ENCODE measurements at places on chromosomes 16 and 17.

- no peak for DNase-seq
Observed at GRCh38 chr17:27222515-27222914, 71.4 kb upstream of the WSB1 start.

GRCh38 chr16:69057400-69058378, 47.8 kb upstream of the HAS3 start:
- no peak for DNase-seq

DNA sequence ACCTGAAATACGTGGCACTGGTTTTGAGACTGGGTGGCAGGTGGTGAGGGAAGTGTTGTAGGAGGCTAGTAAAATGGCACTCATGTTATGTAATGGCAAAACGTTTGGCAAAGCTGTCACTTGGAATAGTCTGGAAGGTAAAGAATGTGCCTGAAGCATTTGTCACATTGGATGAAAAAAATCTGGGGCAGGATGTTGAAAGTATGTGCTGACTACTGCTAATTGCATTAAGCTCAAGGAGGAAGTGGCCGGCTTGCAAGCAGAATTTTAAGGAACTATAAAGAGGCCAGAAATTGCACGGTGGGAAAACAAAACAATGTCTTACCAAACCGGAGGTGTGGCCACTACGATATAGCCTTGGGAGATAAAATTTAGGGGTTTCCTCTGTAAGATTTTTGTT, 26.6 kb upstream of the NLRP1 start:
- no peak for DNase-seq

DNA sequence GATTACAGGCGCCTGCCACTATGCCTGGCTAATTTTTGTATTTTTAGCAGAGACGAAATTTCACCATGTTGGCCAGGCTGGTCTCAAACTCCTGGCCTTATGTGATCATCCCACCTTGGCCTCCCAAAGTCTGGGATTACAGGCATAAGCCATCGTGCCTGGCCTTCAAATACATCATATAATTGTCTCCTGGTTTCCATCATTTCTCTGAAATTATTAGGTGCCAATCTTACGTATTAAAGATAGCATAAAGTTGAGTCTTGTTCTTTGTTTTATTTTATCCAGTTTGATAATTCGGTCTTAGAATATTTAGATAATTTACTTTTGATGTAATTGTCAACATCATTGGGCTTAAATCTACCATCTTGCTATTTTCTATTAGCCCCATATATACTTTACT, 32.8 kb upstream of the TMEM92 start:
- DNase-seq: no peak

DNA sequence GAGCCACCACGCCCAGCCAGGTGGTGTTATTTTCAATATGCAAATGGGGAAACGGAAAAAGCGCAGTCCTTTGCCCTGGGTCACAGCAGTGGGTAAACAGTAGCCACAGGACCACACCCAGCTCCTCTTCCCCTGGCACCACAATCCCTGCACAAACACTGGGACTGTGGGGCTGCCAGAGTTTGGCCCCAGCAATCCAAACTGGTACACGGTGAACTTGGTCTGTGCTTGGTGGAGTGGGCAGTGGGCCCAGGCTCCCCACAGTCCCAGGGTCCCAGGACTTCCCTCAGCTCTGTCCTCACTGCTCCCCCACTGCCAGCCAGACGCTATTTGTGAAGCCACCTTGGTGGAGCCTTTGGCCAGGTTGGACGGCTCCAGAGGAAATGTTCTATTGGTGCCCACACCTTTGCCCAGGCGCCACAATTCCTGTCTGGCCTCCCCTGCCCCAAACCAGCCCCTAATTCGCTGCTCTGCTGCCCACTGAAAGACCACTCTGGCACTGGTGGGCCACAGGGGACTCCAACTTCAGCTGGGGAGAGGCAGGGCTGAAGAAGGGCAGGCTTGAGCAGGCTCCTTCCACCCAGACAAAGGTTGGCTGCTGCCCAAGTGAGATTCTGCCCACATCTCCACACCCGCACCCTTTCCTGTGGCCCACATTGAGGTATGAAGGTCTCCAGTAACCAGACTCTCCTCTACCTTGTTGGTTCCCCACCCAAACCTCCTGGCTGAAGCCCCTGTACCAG, 2.1 kb downstream of the CHAD start:
- DNase-seq: no peak

DNA sequence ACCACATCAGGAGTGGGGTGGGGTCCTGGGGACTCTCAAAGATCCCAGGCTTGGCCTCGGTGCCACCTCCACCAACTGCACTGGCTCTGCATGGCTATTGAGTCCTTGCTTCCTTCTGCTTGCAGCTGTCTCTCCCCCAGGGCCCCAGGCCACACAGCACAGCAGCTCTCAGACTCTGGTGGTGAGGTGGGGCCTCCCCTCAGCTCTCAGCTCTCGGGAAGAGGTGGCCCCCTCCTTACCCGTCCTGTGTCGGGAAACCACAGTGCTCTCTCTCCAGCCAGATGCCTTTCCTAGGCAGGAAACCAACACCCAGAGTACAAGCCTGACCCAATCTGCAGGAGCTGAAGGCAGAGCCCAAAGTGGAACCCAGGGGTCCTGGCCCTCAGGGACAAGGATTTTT, 18.5 kb downstream of the SRCIN1 start:
- no peak for DNase-seq

GRCh38 chr16:53212893-53213223, 158.1 kb downstream of the CHD9 start:
- no peak for DNase-seq

DNA sequence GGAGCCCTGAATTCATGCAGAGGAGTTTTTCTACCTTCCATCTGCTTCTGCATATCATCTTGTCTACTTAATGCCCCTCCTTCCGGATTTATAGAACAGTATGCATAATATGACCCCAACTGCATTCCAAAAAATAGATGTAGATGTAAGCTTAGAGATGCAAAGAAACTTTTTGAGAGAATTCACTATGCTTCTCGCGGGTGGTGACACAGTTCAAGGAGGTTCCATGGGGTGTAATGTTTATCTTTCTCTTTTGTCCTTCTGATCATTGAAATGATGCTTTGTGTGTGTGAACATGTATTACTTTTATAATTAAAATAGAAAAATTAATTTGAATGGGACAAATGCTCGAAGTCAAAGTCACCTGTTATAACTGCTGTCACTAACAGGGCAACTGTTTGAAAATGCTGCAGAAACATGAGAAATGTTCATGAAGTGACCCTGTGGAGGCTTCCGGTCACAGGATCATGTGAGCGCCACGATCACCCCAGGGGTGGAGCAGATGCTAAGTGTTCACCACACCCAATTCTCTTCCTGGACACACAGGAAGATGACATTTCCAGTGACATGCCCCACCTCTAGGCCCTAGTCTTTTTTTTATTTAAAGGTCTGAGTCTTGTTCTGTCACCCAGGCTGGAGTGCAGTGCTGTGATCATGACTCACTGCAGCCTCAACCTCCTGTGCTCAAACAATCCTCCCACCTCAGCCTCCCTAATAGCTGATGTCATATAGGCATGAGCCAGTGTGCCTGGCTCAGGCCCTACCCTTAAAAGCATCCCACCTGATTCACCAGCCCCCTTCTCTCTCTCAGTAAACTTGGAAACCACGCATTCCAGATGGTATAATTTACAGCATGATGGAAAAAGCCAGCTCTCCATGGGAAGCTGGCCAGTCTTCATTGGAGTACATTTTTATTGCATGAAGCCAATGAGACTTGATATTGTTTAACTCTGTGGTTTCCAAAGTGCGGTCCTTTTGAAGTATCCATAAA, 21.0 kb upstream of the AGRP start:
- no peak for DNase-seq

DNA sequence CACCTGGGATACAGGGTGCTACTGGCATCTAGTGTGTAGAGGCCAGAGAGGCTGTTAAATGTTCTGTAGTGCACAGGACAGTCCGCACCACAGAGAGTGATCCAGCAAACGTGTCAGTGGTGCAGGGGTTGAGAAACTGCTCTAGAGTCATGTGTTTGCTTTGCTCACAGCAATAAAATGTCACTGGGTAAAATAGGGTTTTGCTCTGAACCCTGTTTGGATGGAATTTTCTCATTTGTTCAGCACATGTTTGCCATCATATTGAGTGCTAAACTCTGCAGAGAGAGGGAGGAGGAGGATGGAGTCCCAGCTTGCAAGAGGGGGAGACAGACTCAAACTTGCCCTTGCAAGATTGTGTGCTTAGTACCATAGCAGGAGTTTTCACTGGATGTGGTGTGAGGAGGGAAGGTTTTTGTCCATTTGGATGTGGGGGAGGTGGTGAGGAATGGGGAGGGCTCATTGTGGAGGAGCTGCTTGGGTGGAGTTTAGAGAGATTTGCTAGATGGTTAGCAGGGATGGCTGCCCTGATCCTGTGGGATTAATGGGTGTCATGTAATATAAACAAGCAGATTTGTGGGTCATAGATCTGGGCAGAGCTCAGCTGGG, 11.8 kb downstream of the PLCG2 start:
- DNase-seq: no peak

DNA sequence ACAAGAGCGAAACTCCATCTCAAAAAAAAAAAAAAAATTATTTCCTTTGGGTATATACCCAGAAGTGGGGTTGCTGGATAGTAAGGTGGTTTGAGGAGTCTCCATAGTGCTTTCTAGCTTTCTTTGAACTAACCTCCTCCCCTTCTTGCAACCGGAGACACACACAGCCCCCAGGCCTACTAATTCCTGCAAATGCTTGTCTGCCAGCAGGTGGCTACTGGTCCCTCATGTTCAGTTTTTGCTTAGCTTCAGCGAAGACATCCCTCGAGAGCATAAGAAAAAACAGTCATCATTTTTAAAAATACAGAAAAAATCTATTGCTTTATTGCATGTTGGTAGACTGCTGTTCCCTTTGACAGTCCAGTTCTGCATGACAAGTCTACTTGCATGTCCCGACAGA, 439.0 kb downstream of the UTP18 start:
- DNase-seq: no peak

DNA sequence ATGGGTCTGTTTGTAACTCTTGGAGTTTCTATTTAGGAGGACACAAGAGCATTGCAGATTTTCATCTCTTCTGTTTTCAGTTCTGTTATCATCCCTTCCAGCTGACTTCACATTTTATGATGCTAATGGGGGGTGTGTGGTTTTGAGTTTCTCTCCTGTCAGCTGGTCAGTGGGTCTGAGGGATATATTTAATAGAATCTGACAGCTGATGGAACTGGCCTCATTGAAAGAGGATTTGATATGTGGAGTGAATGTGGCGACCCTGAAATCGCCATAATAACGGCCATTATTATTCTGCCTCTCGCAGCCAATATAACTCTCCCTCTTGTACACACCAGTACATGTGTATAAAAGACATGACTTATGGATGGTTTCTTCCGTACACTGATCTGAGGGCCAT, 128.1 kb downstream of the SALL1 start:
- DNase-seq: no peak

DNA sequence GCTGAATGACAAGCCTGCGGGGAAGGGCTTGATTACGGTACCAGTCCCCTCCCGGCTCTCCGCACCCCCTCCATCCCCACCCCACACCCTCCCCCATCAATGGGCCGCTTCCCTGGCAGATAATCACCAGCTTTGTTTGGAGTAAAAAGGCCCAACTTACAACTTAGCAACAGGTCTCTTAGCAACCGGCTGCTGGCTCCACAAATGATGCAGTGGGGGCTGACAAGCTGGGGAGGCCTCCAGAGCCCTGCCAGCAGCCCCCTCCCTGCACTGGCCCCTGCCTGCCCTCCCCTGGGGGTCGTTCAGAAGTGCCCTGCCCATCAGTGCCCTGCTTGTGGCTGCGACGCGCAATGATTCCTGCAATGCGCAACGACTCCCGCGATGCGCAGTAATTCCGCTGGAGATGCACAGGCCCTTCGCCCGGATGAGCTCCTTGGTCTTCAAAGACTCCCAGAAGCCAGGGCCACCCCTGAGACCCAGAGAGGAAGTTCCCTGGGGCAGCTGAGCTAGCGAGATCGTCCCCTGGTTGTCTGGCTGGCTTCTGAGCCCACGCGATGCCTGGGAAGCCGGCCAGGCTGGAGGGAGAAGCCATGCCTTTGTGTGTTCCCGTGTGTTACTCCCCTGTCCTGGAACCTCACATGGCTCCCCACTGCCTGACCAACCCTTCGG, 23.3 kb downstream of the CPNE2 start:
- no peak for DNase-seq

DNA sequence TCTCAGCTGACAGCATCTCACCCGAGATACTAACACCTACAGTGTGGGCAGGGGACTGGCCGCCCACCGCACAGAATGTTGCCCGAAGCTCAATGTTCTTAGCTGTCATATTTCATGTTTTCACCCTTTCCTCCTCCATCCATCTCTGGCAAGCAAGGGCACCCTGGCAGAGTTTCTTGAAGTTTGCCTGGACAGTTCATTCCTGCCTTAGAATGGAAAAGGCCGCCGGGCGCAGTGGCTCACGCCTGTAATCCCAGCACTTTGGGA, 37.6 kb upstream of the TEX2 start:
- no peak for DNase-seq

DNA sequence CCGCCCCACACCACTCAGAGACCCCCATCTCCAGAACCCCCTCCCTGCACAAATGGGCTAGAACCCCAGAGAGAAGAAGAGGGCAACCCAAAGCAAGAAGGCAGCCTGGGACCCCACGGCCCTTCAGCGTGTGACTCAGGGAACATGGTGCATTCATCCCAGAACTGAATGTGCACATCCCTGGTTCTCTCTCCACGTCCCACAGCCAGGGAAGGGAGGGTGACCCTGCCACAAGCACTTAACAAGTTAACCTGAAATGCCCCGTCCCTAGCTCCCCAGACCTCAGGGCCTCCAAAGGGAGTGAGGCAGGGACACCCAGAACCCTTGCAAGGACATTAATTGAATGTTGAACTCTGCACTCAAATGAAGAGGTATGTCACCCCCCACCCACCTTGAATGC, 202.5 kb upstream of the TNRC6C start:
- no peak for DNase-seq

- no peak for DNase-seq
Observed at GRCh38 chr17:30210901-30211300, 24.6 kb downstream of the SLC6A4 start.

- no peak for DNase-seq
Observed at GRCh38 chr17:42568341-42569111, 1.6 kb downstream of the MLX start.

DNA sequence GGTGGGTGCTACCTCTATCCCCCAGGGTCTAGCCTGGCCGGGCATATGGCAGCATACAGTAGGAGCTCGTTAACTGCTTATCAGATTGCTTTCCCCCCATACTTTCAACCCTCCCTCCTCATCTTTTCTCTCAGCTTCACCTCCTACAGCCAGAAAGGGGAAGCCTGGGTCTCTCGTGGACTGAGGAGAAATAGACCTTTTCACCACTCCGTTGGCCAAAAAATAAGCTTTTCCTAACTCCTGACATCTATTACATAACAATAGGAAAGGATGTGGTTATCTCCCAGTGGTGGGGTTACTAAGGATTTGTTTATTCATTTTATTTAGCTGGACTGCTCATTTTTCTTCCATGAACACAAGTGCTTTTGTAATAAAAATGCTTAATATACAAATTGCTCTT, 9.0 kb upstream of the CXCL16 start:
- DNase-seq: no peak

GRCh38 chr16:62720651-62721050, 684.4 kb upstream of the CDH8 start:
- no peak for DNase-seq

- no peak for DNase-seq
Observed at GRCh38 chr17:9290226-9290613, 268.9 kb downstream of the NTN1 start.

All from effector CD4-positive, alpha-beta T cell (primary cell).